ENCODE measurements at places on chromosomes 12 and 14. TPM values are rescaled to one million over a fixed set of nuclear protein-coding genes. Genes with fewer than 3 reads are reported as not detected.

GRCh38 chr12:124820199-124820598 is 43.5 kb downstream of the SCARB1 start:
- no peak for DNase-seq

DNA sequence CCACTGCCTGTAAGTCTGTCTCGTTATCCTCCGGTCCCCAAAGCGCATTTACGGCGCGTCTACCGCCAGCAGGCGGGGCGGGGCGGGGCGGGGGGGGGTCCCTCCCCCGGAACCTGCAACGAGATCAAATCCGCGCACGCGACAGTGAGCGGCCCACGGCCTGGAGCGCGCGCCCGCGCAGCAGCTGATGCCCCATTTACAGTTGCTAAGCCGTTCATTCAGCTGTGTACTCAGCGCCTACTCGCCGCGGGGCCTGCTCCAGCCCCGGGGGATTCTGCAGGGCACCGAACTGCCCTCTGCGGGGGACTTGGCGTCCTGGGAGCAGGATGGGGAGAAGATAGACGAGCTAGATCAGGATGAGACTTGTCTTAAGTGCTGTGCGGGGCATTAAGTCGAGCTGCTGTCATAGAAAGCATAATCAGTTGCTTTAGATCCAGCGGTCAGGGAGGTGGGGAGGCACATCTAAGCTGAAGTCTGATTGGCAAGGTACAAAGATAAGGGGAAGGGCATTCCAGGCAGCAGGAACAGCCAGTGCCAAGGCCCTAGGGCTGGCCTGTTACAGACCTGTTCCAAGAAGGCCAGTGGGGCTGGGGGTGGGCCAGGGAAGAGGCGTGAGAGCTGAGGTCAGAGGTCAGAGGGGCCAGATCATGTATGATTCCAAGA is 1.4 kb upstream of the CCDC85C start:
- DNase-seq, result peak; percentile 79

- DNase-seq, result no peak
Observed at GRCh38 chr14:91841065-91841464, 26.3 kb downstream of the TC2N start.

DNA sequence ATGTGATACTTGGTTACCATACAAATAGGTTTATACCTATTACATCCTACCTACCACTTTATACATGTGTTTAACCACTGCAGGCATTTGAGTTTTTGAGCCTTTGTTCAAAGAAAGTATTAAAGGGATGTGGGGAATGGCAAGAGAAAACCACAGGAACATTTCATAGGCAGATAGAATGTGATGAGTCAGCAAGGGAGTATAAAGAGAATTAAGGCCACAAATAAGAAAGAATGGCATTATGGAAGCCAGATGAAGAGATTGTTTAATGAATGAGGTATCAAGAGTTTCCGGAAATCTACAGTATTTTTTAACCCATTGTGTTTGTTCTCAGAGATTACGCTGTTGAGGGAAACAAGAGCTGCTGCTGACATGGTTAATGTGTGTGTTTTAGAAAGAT is 66.9 kb downstream of the METTL25 start:
- no peak for DNase-seq

DNA sequence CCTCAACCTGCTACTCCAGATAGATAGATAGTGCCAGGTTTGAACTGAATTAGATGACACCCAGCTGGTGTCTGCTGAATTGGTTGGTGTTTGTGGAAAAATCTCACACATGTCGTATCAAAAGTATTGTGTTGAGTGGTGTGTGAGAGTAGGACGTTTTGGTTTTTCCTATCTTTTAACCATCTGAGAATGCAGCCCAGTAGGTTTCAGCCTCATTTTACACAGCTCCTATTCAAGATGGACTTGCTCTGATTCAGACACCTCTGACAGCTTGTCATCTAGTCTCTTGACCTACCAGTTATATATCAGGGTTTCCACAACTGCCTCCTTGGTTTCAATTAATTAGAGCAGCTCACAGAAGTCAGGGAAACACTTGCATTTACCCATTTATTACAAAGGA is 254.4 kb downstream of the KTN1 start:
- DNase-seq, result no peak

DNA sequence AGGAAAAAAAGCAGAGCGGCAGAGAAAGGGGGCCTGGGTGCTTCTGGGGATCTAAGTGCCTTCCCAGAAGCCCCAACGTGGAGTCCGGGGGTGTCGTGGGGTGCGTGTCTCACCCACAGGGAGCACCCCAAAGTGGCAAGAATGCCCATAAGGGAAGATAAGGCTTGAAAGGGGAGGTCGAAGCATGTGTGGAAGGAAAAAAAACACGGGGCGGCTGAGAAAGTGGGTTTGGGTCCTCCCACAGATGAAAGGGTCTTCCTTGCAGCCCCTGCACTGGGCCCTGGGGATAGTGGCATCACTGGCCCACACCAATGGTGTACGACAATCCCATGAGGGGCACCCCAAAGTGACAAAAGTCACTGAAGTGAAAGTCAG is 275.5 kb downstream of the ALG10 start:
- no peak for DNase-seq

DNA sequence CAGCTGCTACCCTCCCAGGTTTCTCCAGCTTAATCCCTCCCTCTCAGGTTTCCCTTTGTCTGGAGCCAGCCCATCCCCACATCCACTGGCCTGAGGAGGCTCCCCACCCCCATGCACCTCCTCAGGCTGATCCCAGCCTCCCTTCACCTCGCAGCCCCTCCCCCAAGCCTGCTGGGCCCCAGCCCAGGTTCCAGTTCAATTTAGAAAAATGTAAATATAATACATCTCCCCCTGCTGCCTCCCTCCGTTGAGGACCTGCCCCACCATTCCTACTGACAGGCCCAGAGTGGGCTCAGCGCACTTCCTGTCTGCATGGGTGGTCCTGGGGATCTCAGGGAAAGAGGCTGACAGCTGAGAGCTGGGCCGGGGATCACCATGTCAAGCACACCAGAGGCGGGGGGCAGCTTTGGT is 155.8 kb downstream of the NTF3 start:
- no peak for DNase-seq

GRCh38 chr12:91922139-91922538 is 223.5 kb downstream of the BTG1 start:
- DNase-seq, result no peak

- DNase-seq, result no peak
Observed at GRCh38 chr12:118330421-118331018, 42.2 kb downstream of the TAOK3 start.

DNA sequence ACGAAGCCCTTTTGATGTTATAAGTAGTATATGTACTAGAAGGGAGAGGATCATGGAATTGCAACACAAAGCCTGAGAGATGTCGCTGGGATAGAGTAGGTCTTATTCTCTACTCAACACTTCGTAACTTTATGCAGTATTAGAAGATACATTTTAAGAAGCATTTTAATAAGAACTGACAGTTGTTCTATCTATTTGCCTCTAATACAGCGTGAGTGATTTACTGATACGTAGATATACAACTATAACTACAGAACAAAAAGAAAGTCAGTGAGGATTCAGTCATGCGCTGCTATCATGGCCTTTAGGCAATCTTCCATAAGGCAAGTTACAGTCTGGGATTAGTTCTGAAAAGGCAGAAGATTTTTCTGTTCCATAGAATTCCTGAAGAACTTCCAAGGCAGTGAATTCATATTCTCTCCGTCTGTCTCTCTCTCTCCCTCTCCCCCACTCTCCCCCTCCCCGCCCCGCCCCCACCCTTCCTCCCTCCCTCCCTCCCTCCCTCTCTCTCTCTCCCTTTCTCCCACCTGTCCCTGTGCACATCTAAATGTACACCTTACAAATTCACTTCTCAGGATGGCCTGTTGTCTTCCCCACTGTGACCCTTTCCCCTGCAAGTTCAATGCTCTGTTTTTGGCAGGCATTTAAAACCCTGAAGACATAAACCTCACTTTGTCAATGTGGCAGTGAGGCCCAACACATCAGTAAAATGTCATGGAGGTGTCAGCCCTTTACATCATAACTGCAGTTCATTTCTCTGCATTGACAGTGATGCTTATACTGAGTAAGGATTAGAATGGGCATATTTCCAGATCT is 470.6 kb downstream of the EGLN3 start:
- DNase-seq, result no peak

The SMCO2 gene
- total RNA-seq, result not detected

The MIP gene
- not detected for total RNA-seq

The HHIPL1 gene
- 0.96 TPM for total RNA-seq

The LRTM2 gene
- not detected for total RNA-seq

The BEGAIN gene
- 0.37 TPM for total RNA-seq

Data from transverse colon (tissue), 4 donors.